ENCODE measurements at places on chromosomes 16 and 17. TPM values are rescaled to one million over a fixed set of nuclear protein-coding genes. Genes with fewer than 3 reads are reported as not detected.

- no peaks in the 10 kb centered on the region for H3K36me3 ChIP-seq
- no peak overlapping the region for H3K27ac ChIP-seq
- no peak overlapping the region for H3K4me3 ChIP-seq
- peaks cover 23% of the 10 kb centered on the region for H3K4me1 ChIP-seq
These were observed 2.8 kb upstream of the NAGPA start for GRCh38 chr16:5036228-5037156.

- H3K4me3 ChIP-seq: no peak overlapping the region
- H3K27me3 ChIP-seq: peaks cover 20% of the 10 kb centered on the region
- no peak for DNase-seq
- H3K27ac ChIP-seq: no peak overlapping the region
These were observed 1.4 kb upstream of the CHST4 start for GRCh38 chr16:71524566-71525553.

GRCh38 chr17:64028874-64029464 lies 8.5 kb upstream of the ICAM2 start:
- H3K4me3 ChIP-seq: no peak overlapping the region
- peak; percentile 81 for DNase-seq
- H3K27me3 ChIP-seq: no peaks in the 10 kb centered on the region
- H3K4me1 ChIP-seq: peaks cover 43% of the 10 kb centered on the region
- H3K36me3 ChIP-seq: peaks cover 3% of the 10 kb centered on the region

DNA sequence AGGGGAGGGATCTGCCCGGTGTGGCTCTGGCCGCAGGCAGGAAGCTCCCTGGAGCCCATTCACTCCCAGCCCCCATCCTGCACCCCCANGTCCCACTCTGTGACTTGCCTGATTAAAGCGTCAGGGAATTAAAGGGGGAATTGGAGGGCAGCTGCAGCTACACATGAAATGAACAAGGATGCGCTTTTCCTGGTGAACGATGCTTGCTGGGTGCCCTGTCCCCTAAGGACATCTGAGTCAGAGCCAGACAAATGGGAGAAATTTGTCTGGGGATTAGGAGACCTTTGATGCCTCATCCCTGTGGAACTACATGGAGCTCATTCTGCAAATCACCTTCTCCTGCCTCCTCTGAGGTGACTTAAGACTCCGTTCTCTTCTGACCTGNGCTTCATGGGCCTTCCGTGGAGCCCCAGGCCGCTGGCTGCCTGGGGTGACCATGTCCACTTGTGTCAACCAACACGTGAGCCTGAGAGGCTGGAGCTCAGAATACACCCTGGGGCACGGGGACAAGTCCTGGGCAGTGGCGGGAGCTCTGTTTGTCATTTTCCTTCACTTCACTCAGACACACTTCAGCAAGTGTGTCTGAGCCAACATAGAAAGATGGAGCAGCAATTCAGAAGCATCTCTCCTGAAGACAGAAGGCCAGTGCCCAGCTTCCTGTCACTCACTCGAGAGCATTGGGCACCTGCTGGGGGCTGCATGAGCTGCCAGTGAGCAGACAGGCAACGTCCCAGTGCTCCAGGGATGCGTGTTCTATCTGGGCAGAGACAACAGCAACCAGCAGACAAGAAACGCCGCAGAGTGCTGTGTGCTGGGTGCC lies 54.1 kb downstream of the METRNL start:
- H3K4me1 ChIP-seq: no peaks in the 10 kb centered on the region
- no peak for DNase-seq
- H3K4me3 ChIP-seq: no peak overlapping the region

GRCh38 chr17:28327031-28327607 lies 8.1 kb downstream of the TMEM97 start:
- no peak overlapping the region for H3K27ac ChIP-seq
- H3K4me3 ChIP-seq: no peak overlapping the region
- peaks cover 9% of the 10 kb centered on the region for H3K4me1 ChIP-seq
- H3K27me3 ChIP-seq: no peaks in the 10 kb centered on the region
- H3K36me3 ChIP-seq: peaks cover 23% of the 10 kb centered on the region

GRCh38 chr17:11618861-11619566 lies 20.7 kb downstream of the DNAH9 start:
- H3K27me3 ChIP-seq: no peaks in the 10 kb centered on the region
- no peak for DNase-seq
- H3K4me1 ChIP-seq: no peaks in the 10 kb centered on the region
- H3K27ac ChIP-seq: no peak overlapping the region
- H3K4me3 ChIP-seq: no peak overlapping the region

DNA sequence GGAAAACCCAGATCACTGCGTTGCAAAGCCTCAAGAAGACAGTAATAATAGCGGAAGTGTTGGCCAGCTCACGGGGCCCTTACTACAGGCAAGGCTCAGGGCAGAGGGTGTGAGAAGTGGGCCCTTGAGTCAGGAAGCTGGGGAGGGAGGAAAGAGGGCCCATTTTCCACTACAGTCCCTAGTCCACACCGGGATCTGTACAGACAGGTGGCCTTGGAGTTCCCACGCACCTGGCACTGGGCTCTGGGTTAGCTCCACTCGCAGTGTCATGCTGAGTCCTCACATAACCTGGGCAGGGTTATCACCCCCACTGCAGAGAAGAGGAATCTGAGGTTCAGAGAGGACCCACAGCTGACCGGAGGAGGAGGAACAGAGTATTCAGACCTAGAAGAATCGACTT lies 16.8 kb upstream of the MTSS2 start:
- H3K27ac ChIP-seq: peak overlapping the region; percentile 19
- no peaks in the 10 kb centered on the region for H3K27me3 ChIP-seq
- no peak for DNase-seq
- H3K36me3 ChIP-seq: peaks cover 3% of the 10 kb centered on the region

GRCh38 chr16:23026784-23027362 lies 122.4 kb downstream of the USP31 start:
- H3K4me3 ChIP-seq: no peak overlapping the region
- H3K36me3 ChIP-seq: no peaks in the 10 kb centered on the region
- no peak overlapping the region for H3K27ac ChIP-seq
- peak; percentile 7 for DNase-seq
- no peaks in the 10 kb centered on the region for H3K4me1 ChIP-seq
- no peaks in the 10 kb centered on the region for H3K27me3 ChIP-seq

DNA sequence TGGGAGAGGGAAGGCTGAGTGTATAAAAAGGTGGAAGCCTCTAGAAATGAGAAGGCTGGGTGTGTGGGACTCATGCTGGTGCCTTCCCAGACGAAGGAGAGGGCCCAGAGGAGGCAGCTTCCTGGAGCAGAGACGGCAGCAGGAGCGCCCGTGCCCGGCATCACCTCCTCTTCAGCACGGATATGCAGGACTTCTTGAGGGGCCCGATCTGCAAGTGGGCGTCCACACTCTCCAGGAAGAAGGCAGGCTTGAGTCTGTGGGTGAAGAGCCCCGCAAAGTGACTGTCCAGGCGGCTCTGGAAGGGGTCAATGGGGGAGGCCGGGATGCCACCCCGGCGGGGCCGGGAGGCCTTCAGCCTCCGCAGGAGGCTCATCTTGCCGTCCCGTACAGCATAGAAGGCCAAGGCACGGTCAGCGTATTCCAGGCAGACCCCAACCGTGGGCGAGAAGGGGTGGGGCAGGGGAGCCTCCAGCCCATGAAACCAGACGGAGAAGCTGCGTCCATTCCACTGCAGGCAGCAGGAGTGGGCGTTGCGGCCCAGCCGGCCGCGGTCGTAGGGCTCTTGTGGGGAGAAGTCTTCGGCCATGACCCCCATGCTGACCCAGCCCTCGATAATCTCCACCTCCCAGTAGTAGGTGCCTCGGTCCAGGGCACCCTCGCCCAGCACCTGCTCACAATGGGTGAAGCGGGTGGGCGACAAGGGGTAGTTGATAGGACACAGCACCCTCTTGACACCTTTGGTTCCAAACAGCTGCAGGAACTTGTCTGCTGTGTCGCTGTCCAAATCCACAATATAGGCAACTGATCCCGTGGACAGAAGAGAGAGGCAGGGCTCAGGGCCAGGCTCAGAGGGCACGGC lies 3.8 kb downstream of the TRIM47 start:
- H3K4me1 ChIP-seq: peaks cover 46% of the 10 kb centered on the region
- no peak for DNase-seq
- no peaks in the 10 kb centered on the region for H3K27me3 ChIP-seq
- H3K4me3 ChIP-seq: no peak overlapping the region

- no peak overlapping the region for H3K4me3 ChIP-seq
- DNase-seq: no peak
- no peaks in the 10 kb centered on the region for H3K27me3 ChIP-seq
- peaks cover 11% of the 10 kb centered on the region for H3K36me3 ChIP-seq
These were observed 8.5 kb downstream of the HASPIN start for GRCh38 chr17:3732210-3732621.

- no peak overlapping the region for H3K27ac ChIP-seq
- no peaks in the 10 kb centered on the region for H3K36me3 ChIP-seq
- DNase-seq: no peak
These were observed 204.7 kb upstream of the TNRC6C start for GRCh38 chr17:77753691-77754245.

GRCh38 chr16:89621698-89622409 lies 8.4 kb downstream of the DPEP1 start:
- H3K27me3 ChIP-seq: peaks cover 10% of the 10 kb centered on the region
- no peak overlapping the region for H3K27ac ChIP-seq
- H3K4me1 ChIP-seq: peaks cover 4% of the 10 kb centered on the region
- no peak for DNase-seq

- H3K4me1 ChIP-seq: peaks cover 54% of the 10 kb centered on the region
- no peaks in the 10 kb centered on the region for H3K27me3 ChIP-seq
- peak overlapping the region; percentile 53 for H3K4me3 ChIP-seq
These were observed 24.9 kb downstream of the CBFB start for GRCh38 chr16:67053767-67054334.

DNA sequence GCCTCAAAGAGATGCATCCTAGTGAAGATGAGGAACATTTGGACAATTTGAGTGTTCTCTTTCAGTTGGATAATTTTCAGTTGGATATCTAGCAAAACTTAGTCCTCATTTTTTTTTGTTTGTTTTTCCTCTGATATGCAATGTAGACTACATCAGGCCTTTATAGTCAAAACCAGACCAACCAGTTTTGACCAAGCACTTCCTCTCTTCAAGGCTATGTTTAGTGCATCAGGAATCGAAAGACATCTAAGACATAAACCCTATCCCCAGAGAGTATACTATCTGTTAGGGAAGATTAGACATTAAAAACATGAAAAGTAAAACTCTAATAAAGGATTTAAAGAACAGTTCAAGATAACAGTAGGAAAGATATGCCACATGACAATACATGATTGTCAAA lies 256.1 kb downstream of the IRX3 start:
- no peak overlapping the region for H3K27ac ChIP-seq
- no peak for DNase-seq
- H3K36me3 ChIP-seq: no peaks in the 10 kb centered on the region
- no peaks in the 10 kb centered on the region for H3K27me3 ChIP-seq
- H3K4me1 ChIP-seq: no peaks in the 10 kb centered on the region
- no peak overlapping the region for H3K4me3 ChIP-seq

DNA sequence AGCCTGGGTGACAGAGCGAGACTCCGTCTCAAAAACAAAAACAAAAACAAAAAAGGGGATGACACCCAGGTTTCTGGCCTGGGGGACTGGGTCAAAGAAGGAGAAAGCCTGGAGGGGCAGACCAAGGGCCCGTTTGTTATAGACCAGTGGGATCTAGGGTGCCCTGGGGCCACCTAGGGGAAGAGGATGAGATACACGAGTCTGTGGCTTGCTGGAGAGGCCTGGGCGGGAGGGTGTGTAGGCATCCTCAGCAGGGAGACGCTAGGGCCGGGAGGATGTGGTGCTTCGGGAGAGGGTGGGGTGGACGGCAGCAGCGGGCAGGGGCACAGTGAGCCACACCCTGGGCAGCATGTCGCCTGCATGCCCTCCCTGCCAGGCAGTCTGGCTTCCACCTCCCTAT lies 17.1 kb upstream of the CRK start:
- H3K36me3 ChIP-seq: peaks cover 17% of the 10 kb centered on the region
- H3K27ac ChIP-seq: peak overlapping the region; percentile 14
- no peaks in the 10 kb centered on the region for H3K27me3 ChIP-seq
- H3K4me3 ChIP-seq: no peak overlapping the region
- DNase-seq: peak; percentile 42
- peaks cover 16% of the 10 kb centered on the region for H3K4me1 ChIP-seq

DNA sequence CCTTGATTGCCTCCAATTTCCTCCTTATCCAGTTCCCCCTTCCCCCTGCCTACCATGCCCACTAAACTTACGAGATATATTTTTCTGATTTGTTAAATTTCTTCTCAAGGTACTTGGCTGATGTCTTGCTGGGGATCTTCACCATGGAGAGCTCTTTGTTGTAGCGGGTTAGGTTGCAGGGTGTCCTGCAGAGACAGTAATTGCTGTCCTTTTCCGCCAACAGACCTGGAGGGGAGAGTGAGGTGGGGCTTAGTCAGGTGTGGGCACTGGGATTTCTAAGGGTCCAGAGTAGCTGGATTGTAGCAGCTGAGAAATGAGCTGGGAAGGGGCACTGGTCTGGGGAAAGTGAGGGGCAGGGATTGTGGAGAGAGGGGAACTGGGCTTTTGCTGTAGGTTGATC lies 32.1 kb downstream of the SPACA3 start:
- H3K36me3 ChIP-seq: no peaks in the 10 kb centered on the region
- DNase-seq: no peak
- no peak overlapping the region for H3K4me3 ChIP-seq
- no peak overlapping the region for H3K27ac ChIP-seq
- no peaks in the 10 kb centered on the region for H3K4me1 ChIP-seq

DNA sequence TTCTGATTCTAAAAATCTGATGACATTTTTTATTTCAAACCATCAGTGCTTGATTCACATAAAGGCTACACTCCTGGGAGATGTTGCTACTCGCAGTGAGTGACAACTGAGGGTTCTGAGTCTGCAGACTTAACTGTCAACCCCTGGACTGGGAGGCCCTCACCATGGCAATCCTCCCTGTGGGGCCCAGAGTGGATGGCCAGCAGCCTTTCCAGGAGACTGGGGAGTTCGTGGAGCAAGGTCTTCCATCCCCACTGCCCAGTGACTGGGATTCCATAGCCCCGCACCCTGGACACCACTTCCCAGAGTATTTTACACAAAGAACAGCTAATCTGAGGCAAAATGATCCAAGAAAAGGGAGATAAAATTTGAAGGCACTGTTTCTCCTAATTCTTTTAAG lies 59.3 kb downstream of the CREBBP start:
- H3K4me3 ChIP-seq: no peak overlapping the region
- peaks cover 92% of the 10 kb centered on the region for H3K4me1 ChIP-seq
- no peak overlapping the region for H3K27ac ChIP-seq
- no peak for DNase-seq
- no peaks in the 10 kb centered on the region for H3K27me3 ChIP-seq
- peaks cover 15% of the 10 kb centered on the region for H3K36me3 ChIP-seq

- H3K4me1 ChIP-seq: peaks cover 44% of the 10 kb centered on the region
- DNase-seq: no peak
- peaks cover 2% of the 10 kb centered on the region for H3K27me3 ChIP-seq
- no peak overlapping the region for H3K27ac ChIP-seq
- no peak overlapping the region for H3K4me3 ChIP-seq
- H3K36me3 ChIP-seq: no peaks in the 10 kb centered on the region
These were observed 3.1 kb upstream of the CPD start for GRCh38 chr17:30375661-30376060.

GRCh38 chr16:84255050-84255810 lies 15.4 kb upstream of the KCNG4 start:
- no peak for DNase-seq
- no peak overlapping the region for H3K27ac ChIP-seq
- peaks cover 12% of the 10 kb centered on the region for H3K27me3 ChIP-seq
- H3K36me3 ChIP-seq: no peaks in the 10 kb centered on the region
- no peak overlapping the region for H3K4me3 ChIP-seq
- no peaks in the 10 kb centered on the region for H3K4me1 ChIP-seq

MMP15 gene
- total RNA-seq: 0.20 TPM

OR1D5 gene
- not detected for total RNA-seq

NGFR gene
- total RNA-seq: not detected

MMP2 gene
- total RNA-seq: not detected

CES5A gene
- total RNA-seq: not detected

EMC8 gene
- total RNA-seq: 24.0 TPM

AANAT gene
- not detected for total RNA-seq

IL34 gene
- not detected for total RNA-seq

GPR142 gene
- not detected for total RNA-seq

All from activated CD4-positive, alpha-beta T cell treated with anti-CD3 and anti-CD28 coated beads, Interleukin-2, amount 10 ng/mL, durations not matched to agents 7 days and 5 days (primary cell).